Stimulated activated CD4-positive, alpha-beta T cell treated with anti-CD3 and anti-CD28 coated beads, Interleukin-15, amount 100 ng/mL, for 1 hour (primary cell): ENCODE measurements at places on chromosomes 2 and 18.

DNA sequence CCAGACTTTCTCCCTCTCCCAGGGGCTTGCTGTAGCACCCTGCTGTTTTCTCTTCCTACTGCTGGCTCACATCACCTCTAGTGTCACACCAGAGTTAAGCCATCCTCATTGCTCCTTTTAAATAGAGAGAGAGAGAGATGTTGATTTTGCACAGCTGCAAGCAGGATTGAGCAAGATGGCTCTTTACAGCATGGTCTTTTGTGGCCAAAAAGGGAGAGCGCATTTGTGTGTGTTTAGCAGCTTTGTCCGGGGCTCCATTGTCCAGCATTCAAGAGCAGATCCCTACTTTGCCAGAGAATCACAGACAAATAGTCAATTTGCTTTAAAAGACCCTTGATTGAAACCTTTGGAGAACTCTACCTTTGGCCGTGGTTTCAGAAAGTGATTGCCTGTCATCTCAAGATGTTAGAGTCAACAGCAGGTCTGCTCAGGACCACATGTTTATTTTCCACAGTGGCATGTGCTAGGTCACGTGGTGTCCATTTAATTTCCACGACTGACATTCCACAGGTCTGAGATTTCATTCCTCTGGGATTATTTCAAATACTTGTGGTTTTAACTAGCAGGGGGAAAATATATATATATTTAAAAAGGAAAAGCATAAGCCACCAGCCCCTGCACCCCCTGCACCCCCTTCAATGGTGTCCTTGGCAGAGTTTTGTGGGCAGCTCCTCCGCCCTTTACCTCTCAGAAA is 359.9 kb upstream of the SLC14A2 start:
- no peak for DNase-seq

DNA sequence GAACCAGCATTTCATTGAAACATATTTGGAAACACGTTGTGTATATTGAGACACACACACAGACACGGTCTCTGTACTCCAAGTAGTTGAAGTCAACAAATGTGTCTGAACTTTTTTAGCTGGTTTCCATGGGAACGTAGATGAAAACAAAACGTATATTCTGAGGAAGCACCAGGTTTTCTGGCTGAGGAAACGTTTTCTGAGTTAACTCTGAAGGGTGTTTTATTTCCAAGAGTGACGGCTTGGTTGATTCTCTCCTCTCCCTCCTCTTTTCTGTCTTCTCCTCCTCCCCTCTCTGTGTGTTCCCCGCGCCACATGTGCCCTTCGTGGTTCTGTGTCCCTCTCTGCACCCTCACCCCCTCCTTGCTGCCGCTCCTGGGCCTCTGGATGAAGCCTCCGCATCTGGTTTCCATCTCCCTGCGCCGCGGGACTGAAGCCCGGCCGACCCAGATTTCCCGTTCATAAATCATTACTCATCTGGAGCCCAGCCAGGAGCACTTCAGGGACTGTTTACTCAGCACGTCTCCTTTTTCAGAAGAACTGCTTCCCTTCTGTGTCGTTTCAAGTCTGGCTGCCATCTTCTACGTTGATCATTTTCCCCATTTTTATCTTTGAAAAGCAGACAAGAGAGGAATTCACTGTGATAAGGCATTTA is 122.7 kb downstream of the COL6A3 start:
- DNase-seq: no peak

- no peak for DNase-seq
Measured at GRCh38 chr18:44065206-44065605, 615.5 kb upstream of the SETBP1 start.

GRCh38 chr2:112942654-112943002 is 31.7 kb downstream of the IL37 start:
- DNase-seq: no peak

DNA sequence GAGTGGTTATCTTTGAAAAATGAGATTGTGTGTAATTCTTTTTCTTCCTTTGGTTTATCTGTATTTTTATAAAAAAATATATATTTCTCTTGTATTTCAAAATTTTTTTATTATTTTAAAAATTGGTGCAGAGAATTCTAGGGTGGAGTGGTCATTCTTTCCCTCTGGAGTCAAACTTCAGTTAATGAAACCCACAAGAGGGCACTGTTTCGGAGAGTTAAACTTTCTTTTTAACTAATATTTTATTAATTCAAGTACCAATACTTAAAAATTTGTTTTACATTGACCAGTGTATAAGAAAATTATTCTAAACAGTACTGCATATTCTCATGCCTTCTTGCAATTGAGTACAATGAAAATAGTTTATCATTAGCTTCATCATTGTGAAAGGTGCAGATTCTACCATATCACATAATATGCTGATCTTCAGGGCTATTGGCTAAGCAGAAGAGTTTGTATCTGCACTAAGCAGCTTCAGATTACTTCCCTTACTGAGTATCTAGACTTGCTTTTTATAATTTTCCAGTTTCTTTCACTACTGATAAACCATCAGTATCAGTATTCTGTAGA is 50.1 kb downstream of the HS1BP3 start:
- DNase-seq: no peak

GRCh38 chr2:231545105-231545902 is 15.1 kb upstream of the NMUR1 start:
- no peak for DNase-seq

- no peak for DNase-seq
Measured at GRCh38 chr18:60962625-60963024, 370.6 kb upstream of the CDH20 start.

GRCh38 chr2:24592441-24593100 is 101.5 kb downstream of the NCOA1 start:
- DNase-seq: no peak

DNA sequence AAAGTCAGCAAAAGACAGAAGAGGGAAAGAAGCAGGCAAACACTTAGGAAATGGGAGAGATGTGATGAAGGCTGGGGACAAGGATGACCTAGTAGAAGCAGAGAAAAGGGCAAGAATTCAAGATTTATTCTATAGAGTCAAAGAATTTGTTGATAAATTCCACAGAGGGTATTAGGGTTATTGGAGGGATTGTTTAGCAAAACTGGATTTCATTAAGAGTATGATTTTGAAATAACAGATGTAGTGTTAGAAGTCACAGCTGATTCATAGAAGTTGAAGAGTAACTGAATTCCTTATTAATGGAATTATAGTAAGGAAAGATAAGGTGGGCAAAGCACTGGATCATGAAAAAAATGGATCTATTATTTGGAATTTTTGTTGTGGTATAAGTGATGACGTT is 48.6 kb downstream of the CEP192 start:
- DNase-seq: no peak

DNA sequence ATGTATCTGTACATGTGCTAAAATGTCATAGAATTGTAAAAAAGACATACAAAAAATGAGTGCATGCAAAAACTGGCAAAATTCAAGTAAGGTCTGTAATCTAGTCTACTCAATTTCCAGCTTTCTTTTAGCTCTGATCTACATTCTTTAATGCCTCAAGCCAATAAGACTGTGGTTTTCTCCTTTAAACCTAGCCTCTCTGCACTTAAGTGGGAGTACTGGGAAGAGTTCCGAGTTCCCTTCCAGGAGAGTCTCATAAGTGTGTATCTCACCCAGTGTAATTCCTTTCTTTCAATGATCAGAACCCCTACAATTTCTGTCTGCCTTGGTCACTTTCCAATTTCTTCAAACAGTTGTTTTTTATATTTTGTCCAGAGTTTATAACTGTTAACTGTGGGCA is 150.1 kb downstream of the PTRHD1 start:
- DNase-seq: no peak

DNA sequence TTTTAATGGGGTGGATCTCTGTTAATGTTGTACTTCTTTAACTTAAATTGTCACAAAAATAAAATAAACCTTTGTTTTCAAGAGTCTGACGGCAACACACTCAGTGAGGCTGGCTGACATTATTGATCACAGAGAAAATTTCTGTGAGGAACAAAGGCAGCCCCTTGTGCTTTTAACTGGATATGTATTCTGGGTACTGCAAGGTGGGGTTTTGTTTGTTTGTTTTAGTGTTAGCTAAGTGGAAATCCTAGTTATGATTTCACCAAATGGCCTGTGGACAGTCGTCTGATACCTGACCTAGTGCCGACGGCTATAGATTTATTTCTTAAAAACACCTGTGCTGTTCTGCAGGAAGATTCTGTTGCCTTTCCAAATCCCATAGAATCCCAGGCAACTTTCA is 1329.5 kb upstream of the ZEB2 start:
- DNase-seq: no peak

- no peak for DNase-seq
Measured at GRCh38 chr2:82814146-82814545, 1644.9 kb downstream of the SUCLG1 start.

- no peak for DNase-seq
Measured at GRCh38 chr18:919078-919477, 14.4 kb downstream of the ADCYAP1 start.

DNA sequence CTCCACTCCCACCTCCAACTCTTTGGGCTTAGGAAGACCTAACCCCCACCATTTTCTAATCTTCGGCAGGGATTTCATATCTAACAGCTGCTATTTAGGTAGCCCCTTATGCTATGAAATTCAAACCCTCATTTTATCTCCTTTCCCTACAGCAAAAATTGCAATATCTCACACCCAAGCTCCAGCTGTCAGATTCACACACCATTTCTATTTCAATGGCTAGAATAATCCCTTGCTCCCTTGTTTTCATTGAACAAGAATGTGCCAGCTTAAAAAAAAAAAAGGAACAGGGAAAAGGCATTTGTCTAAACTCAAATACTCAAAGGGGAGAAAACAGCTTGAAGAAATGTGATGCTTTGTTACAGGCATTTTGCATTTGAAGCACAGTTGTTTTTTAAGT is 850.6 kb upstream of the ACVR2A start:
- no peak for DNase-seq

DNA sequence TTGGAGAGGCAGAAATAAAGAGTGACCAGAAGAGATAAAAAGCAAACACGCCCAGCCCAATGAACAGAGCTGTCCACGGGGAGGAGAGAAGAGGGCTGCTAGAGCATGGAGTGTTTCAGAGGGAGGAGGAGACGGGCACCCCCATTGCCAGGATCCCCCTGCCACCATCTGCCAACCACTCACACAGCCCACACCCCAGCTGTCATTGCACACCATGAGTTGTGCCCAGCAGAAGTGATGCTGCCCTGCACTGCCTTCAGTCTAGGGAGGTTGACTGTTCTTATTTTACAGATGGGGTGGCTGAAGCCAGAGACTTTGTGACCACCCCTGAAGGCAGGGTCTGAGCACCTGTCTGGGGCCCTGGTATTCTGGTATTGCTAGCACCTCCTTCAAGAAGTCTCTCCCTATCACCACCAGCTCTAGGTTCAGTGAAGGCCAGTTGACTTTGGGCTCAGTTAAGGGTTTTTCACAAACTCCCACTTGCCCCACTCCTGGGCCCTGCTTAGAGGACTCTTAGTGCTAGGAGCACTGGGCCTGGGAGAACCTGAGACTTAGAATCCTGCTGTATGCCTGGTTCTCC is 2.4 kb downstream of the FABP1 start:
- DNase-seq: no peak

DNA sequence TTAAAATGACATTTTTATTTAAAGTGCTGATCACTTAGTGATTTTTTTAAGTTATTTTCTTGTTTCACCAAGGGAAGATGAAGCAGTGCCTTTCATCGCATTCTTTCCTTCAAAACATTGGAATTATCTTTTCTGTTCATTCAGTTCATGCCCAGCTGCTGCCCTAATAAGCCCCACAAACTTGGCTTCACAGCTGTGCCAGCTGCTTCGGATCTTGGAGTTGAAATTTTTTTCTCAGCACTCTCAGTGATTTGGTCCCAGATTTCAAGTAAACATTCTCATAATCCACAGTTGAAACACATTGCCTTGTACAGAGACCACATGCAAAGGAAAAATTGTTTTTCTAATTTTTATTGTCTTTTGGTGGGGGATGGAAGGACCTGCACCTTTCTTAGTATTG is 353.3 kb upstream of the LRP1B start:
- no peak for DNase-seq

- DNase-seq: no peak
Measured at GRCh38 chr2:128305555-128306080, 13.1 kb downstream of the HS6ST1 start.

GRCh38 chr2:16660556-16660955 is 5.1 kb downstream of the CYRIA start:
- DNase-seq: no peak

DNA sequence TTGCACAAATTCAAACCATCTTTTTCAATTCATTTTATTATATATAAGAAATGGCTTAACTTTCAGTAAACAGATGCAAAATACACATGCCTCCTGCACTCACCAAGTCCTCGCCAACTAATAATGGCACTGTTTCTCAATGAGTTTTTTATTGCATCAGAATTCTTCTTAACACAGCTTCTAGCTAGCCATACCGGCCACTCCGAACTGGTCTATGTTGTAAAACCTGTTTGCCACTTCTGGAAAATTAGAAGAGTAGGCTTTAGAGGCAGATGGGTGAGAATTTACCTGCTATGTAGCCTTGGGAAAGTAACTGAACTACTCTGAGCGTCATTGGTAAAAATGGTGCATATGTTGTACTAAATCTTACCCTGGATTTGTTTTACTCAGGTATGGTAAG is 100.6 kb upstream of the LHCGR start:
- DNase-seq: no peak

DNA sequence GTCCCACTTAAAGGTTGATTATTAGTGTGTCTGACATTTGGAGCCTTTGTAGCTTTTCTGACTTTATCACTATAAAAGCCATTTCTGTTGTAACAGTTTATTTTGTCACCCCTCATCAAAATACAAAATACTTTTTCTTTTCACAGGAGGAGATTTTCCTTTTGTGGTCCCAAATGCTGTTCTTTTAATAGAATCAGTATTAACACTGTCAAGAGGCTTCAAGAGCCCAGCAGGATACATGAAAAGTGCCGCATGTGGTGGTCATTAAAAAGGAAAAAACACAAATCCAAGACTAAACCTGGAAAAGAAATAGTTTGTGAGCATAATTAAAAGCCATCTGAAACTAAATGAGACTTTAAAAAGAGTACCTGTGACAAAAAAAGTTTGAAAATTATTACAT is 515.7 kb downstream of the DCDC2C start:
- DNase-seq: no peak

- no peak for DNase-seq
Measured at GRCh38 chr2:177886824-177887223, 185.8 kb downstream of the PDE11A start.

GRCh38 chr2:152432765-152433164 is 97.8 kb downstream of the FMNL2 start:
- DNase-seq: no peak

DNA sequence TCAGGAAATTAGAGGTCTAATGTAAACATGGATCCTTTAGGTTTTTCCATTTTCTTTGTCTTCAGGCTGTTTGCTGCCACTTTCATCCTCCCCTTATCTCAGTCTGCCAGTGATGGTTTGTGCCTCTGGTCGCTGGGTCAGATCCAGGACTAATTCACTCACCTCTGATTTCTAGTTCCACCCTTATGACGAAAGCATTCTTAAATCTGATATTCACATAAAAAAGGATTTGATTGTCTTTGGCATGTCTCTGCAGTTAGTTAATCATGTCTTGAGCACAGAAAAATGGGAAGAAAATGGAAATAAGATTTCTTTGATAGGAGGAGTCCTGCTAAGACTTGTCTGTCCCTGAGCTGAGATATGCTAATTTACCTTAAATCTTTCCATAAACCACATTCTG is 4.6 kb downstream of the IL1RL1 start:
- no peak for DNase-seq

- no peak for DNase-seq
Measured at GRCh38 chr18:47283476-47283875, 32.0 kb upstream of the SKOR2 start.
